ENCODE measurements at places on chromosomes 3 and 15.

DNA sequence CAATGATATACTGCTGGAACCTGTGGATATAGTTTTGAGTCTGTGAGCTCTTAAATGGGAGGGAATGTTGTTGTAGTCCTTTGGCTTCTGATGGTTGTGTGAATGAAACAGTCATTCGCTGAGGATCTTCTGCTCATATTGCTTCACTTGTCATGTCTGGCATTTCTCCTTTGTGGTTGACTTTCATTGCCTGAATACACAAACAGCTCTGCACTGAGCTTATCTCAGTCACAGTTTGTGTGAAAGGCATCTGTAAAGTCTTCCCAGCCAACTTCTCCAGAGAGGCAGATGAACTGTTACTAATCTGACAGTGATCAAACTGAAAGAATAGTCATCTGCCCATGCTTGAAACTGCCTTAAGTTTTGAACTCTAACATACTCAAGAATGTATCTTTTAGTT lies 59.8 kb downstream of the TMED3 start:
- no peak for DNase-seq

DNA sequence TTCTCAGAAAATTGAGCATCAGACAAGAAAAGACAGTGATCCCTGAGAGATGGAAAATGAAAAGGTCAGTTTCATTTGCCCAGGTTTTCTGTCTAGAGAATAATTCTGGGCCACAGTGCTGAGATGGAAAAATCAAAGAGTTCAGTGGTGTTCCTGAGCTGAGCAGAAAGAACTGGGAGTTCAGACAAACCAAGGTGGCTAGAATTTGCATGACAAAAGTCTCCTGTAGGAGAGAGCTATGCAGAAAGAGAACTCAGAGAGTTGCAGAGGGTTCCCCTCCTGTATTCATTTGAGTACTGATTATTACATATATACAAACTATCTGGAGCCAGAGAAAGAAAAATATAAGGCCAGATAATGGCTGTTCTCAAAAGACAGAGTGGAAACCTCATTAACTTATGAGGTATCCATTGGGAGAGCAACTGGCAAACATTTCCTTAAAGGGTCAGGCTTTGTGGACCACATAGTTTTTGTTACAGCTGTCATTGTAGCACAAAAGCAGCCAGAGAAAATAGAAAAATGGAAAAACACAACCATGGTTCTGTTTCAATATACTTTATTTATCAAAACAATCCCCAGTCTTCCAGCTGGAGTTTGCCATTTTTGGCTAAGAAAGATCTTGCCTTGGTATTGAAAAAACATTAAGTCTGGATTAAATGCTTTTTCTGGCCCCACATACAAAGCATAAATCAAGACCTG lies 1004.1 kb downstream of the TBL1XR1 start:
- no peak for DNase-seq

GRCh38 chr15:65054333-65055200 lies 9.4 kb downstream of the SLC51B start:
- DNase-seq = peak; percentile 46

GRCh38 chr3:23926246-23926645 lies 9.3 kb downstream of the RPL15 start:
- DNase-seq = no peak

DNA sequence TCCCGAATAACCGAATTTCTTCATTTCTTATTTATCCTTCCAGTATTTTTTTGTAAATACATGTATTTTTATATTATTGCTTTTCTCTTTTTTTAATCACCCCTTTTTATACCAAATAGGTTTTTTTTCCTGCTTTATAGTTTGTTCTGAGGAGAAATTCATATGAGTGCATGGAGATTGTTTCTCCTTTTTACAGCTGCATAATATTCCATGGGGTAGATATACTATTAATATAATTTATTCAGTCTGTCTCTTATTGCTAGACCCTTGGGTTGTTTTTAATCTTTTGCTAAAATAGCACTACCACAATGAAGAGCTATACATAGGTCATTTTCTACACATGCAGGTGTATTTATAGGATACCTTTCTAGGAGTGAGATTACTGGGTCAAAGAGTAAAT lies 3.5 kb upstream of the TMEM87A start:
- DNase-seq = no peak

DNA sequence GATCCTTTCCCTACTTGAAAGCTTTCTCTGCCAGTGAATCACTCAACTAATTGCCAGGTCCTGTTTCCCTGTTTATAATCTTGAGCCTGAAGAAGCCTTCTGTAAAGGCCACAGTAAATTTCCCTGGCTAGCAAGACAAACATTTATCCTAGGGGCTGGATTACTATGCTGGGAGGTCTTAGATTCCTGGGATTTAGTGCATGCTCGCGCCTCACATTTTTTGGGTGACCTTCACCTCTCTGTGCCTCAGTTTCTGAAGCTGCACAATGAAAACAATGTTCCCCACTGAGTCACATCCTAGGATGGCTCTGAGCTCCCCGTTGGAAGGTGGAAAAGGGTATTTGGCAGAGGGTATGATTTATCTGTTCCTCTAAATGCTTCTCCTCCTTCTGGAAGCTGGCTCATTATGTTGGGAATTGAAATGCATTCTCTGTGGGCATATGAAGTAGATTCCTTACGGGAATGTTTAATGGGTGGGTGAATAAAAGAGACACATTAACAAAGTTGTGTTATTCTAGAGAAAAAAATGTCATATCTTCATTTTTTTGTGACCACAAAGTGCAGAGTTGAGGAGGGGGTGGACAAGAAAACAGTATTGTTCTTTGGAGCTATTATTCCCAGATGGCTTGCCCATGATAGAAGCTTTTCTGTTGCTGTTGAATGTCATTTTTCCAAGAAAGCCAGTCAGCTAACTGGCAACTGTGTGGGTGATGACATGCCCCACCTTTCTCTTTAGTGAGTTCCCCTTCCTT lies 32.4 kb downstream of the LSM3 start:
- DNase-seq = no peak

DNA sequence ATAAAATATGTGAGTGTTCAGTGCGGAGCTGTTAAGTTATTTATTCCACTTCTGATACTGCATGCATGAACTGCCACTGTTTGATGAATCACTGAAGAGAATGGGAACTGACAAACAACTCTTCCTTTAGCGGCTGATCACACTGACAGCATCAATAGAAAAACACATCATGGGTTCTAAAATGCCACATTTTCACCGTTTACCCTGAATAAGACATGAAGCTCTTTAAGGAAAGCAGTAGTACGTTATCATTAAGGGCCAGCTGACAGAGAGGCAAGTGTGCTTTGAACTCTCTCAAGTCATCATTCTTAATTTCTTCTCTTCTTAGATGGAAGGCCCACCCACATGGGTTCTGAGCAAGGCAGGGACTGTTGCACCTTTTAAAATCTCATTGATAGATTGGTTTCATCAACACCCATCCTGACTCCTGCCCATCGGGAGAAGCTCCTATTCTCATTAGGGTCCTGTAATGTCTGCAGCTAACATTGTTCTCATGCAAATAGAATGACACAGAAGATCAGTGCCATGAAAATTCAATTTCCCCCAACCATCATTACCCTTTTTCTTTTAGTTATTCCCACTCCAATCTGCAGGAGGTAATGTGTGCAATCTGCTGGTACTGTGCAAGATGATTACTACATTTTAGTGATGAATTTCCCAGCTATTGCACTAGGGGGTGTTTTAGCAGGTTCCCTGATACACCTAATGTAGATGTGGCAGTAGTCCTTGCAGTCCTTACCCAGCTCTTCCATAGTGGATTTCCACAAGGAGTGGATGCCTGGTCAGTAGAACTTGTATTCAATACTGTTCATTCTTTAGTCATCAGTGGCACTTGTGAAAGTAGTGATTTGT lies 119.1 kb downstream of the ROBO2 start:
- DNase-seq = no peak

GRCh38 chr3:112377568-112378071 lies 44.7 kb downstream of the CD200 start:
- no peak for DNase-seq

- DNase-seq = no peak
Measured at GRCh38 chr3:42263354-42264346, 2.3 kb downstream of the CCK start.
